ENCODE measurements at places on chromosomes 3 and 15.
A peak's percentile ranks its signal among the peaks of the same experiment; 100 is the strongest.

- DNase-seq: no peak
Measured at GRCh38 chr3:73707772-73708171, 83.0 kb upstream of the PDZRN3 start.

- DNase-seq: no peak
Measured at GRCh38 chr3:27209617-27210264, 159.4 kb downstream of the NEK10 start.

- DNase-seq: no peak
Measured at GRCh38 chr3:101816215-101817149, 32.8 kb upstream of the NFKBIZ start.

GRCh38 chr15:86199467-86200145, 119.9 kb downstream of the AGBL1 start:
- DNase-seq: no peak

GRCh38 chr3:18946524-18946923, 201.8 kb upstream of the KCNH8 start:
- DNase-seq: peak; percentile 47

- no peak for DNase-seq
Measured at GRCh38 chr3:192890347-192891335, 27.0 kb downstream of the MB21D2 start.

Data from AML-193 (cell line).